ENCODE measurements at places on chromosomes 7 and 10.

GRCh38 chr10:110528224-110528996 is 30.7 kb downstream of the DUSP5 start:
- no peak overlapping the region for H3K27ac ChIP-seq
- H3K4me3 ChIP-seq, result no peak overlapping the region
- DNase-seq, result no peak
- H3K36me3 ChIP-seq, result no peaks in the 10 kb centered on the region
- peaks cover 16% of the 10 kb centered on the region for H3K4me1 ChIP-seq

DNA sequence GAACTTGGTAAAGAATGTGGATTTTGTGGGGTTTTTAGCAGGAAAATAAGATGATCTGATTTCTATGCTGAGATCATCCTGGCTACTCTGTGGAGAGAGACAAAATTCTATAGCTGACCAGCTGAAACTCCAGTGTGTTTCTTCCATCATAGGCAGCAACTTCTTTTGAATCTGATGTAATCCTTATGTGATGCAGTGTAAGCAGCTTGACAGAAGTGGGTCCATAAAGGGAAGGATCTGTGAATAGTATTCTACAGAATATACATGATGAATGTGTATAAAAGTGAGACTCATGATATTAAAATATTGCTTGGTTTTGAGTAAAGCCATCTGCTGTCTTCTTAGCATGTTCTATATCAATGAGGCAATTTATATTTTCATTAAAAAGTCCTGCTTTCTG is 4.4 kb downstream of the MYO3A start:
- no peaks in the 10 kb centered on the region for H3K4me1 ChIP-seq
- H3K36me3 ChIP-seq, result no peaks in the 10 kb centered on the region
- H3K27ac ChIP-seq, result no peak overlapping the region
- H3K27me3 ChIP-seq, result peaks cover 22% of the 10 kb centered on the region
- DNase-seq, result no peak
- H3K4me3 ChIP-seq, result no peak overlapping the region

GRCh38 chr10:102646610-102647442 is 2.5 kb downstream of the TRIM8 start:
- H3K27ac ChIP-seq, result peak overlapping the region; percentile 79
- DNase-seq, result peak; percentile 53
- H3K36me3 ChIP-seq, result peaks cover 10% of the 10 kb centered on the region

GRCh38 chr7:84181628-84182027 is 13.0 kb downstream of the SEMA3A start:
- no peak for DNase-seq
- H3K27me3 ChIP-seq, result no peaks in the 10 kb centered on the region
- no peaks in the 10 kb centered on the region for H3K36me3 ChIP-seq
- H3K4me3 ChIP-seq, result no peak overlapping the region
- H3K27ac ChIP-seq, result no peak overlapping the region

DNA sequence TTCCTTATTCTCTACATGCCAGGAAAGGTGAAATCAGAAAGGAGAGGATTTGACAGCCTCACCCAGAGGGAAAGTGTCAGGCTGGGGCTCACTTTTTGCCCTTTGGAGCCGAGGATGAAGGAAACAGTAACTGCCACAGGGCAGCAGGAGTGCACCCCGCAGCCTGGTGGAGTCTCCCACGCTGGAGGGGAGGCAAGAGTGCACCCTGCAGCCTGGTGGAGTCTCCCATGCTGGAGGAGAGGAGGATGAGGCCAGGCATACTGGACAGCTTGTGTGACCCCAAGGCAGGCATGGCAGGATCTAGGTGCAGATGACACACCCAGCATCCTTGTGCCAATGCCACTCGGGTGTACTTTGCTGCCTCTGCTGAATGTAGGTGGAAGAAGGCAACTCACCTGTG is 484.0 kb downstream of the DNAJB6 start:
- no peaks in the 10 kb centered on the region for H3K4me1 ChIP-seq
- H3K4me3 ChIP-seq, result no peak overlapping the region
- H3K36me3 ChIP-seq, result no peaks in the 10 kb centered on the region
- DNase-seq, result no peak
- H3K27me3 ChIP-seq, result 0 out of 2 replicates have a peak, but pooled peaks cover 3% of the 10 kb centered on the region

DNA sequence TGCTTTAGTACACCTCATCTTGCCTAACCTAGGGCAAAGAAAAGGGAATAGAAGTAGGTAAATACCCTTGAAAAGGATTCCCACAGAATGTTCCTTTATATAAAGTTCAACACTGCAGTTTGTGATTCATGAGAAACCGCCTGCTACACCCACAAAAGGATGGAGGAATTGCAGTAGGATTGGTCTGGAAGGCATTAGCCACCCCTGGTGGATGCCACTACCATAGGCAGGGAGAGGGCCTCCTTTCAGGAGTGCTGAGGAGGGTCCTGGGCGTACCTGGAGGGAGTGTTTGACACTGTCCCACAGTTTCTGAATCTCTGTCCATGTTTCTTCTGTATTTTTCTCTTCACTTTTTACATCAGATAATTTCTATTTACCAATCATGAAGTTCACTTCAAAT is 221.8 kb upstream of the TMEM72 start:
- no peak overlapping the region for H3K4me3 ChIP-seq
- no peak for DNase-seq
- no peak overlapping the region for H3K27ac ChIP-seq
- no peaks in the 10 kb centered on the region for H3K27me3 ChIP-seq

GRCh38 chr10:45152726-45153125 is 152.0 kb downstream of the ZNF22 start:
- no peaks in the 10 kb centered on the region for H3K27me3 ChIP-seq
- no peaks in the 10 kb centered on the region for H3K4me1 ChIP-seq
- DNase-seq, result no peak
- H3K27ac ChIP-seq, result no peak overlapping the region
- no peak overlapping the region for H3K4me3 ChIP-seq
- no peaks in the 10 kb centered on the region for H3K36me3 ChIP-seq

DNA sequence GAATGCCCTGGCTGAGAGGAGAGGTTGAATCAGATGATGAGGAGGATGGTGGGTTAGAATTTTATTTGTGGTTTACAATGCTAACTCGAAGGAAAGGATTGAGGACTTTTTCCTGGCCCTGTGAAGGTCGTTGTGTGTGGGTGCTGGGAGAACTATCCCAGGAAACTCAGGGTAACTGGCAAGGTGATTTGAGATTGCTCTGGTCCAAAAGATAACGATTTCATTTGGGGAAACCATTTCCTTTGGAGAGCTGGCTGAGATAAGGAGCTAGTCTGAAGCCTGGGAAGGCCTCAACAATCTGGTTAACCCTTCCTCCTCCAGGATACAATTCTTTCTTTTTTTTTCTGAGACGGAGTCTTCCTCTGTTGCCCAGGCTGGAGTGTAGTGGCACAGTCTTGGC is 33.0 kb downstream of the HK1 start:
- H3K4me1 ChIP-seq, result no peaks in the 10 kb centered on the region
- no peak overlapping the region for H3K4me3 ChIP-seq
- no peaks in the 10 kb centered on the region for H3K27me3 ChIP-seq
- DNase-seq, result no peak
- H3K27ac ChIP-seq, result no peak overlapping the region
